Immature natural killer cell (primary cell): ENCODE measurements at places on chromosomes 3 and 15. TPM values are rescaled to one million over a fixed set of nuclear protein-coding genes. Genes with fewer than 3 reads are reported as not detected.

GRCh38 chr3:134180761-134181160 lies 69.9 kb downstream of the RYK start:
- H3K4me1 ChIP-seq, result no peaks in the 10 kb centered on the region
- no peak overlapping the region for H3K4me3 ChIP-seq
- H3K27me3 ChIP-seq, result no peaks in the 10 kb centered on the region
- DNase-seq, result no peak

GRCh38 chr3:62211675-62212429 lies 161.5 kb downstream of the FEZF2 start:
- no peaks in the 10 kb centered on the region for H3K4me1 ChIP-seq
- no peak overlapping the region for H3K4me3 ChIP-seq
- no peak overlapping the region for H3K27ac ChIP-seq
- DNase-seq, result no peak
- no peaks in the 10 kb centered on the region for H3K36me3 ChIP-seq

DNA sequence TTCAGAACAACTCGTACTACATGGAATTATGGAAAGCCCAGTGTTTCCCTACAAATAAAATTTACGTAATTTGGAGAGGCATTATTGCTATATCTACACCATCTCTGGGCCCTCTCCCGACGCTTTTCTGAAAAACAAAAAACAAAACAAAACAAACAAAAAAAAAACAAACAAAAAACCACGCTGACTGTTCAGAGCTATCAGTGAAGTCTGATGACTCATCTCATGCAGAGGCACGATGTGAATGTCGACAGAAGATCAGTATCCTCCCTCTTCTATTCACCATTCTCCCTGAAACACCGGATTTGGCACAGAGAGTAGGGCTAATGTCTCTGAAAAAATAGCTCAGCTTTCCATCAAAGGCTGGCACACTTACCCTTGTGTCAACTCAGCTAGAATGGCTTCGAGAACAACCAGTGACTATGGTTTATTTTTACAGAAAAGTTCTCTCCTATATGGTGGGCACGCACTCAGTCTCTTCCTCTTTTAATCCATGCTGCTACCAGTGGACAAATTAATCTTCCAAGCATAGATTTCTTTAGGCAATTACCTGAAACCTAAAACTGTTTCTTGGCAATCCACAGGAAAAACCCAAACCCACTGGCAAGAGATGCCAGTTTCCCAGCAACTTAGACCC lies 1.5 kb downstream of the CRBN start:
- no peaks in the 10 kb centered on the region for H3K27me3 ChIP-seq
- peak overlapping the region; percentile 98 for H3K27ac ChIP-seq
- H3K4me1 ChIP-seq, result peaks cover 63% of the 10 kb centered on the region

DNA sequence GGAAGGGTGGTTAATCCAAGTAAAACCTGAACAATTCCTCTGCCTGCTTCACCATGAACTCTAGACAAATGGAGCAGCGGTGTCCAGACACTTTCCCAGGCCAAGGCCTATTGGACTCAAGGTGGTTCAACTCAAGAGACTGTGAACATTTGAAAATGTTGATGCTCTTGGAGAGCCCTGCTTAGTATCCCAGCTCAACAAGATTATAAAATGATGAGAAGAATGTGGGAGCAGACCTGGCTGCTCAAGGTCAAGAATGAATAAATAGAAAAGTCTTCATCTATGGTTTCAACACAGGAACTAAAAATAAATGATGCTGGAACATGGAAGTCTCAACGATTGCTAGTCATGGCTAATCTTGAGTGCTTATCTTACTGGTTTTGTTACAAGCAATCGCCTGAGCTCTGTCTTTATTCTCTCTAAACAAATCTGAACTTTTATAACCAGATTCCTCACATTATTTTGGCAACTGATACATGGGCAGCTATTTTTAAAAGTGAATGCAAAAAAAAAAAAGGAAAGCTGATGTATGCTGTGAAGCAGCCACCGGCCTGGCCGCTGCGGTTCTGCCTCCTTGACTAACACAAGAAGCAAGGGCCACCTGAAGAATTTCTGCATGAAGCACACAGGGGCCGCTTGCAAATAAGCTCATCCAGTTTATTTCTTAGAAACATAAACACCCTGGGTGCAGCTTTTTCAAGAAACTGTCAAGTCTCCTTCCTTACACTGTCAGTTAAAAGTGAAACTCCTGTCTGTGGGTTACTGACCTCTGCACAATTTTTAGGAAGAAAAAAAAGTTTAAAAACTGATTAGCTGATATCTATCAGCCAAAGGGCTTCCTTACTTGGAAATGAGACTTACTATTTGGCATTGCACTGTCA lies 120.1 kb upstream of the ARHGEF3 start:
- H3K4me3 ChIP-seq, result peak overlapping the region; percentile 79
- DNase-seq, result peak; percentile 19
- peaks cover 65% of the 10 kb centered on the region for H3K4me1 ChIP-seq
- H3K27ac ChIP-seq, result peak overlapping the region; percentile 95

GRCh38 chr15:67097930-67098740 lies 32.7 kb downstream of the SMAD3 start:
- DNase-seq, result no peak
- H3K36me3 ChIP-seq, result no peaks in the 10 kb centered on the region
- peaks cover 11% of the 10 kb centered on the region for H3K27me3 ChIP-seq
- H3K4me3 ChIP-seq, result peak overlapping the region; percentile 71
- H3K4me1 ChIP-seq, result peaks cover 63% of the 10 kb centered on the region

DNA sequence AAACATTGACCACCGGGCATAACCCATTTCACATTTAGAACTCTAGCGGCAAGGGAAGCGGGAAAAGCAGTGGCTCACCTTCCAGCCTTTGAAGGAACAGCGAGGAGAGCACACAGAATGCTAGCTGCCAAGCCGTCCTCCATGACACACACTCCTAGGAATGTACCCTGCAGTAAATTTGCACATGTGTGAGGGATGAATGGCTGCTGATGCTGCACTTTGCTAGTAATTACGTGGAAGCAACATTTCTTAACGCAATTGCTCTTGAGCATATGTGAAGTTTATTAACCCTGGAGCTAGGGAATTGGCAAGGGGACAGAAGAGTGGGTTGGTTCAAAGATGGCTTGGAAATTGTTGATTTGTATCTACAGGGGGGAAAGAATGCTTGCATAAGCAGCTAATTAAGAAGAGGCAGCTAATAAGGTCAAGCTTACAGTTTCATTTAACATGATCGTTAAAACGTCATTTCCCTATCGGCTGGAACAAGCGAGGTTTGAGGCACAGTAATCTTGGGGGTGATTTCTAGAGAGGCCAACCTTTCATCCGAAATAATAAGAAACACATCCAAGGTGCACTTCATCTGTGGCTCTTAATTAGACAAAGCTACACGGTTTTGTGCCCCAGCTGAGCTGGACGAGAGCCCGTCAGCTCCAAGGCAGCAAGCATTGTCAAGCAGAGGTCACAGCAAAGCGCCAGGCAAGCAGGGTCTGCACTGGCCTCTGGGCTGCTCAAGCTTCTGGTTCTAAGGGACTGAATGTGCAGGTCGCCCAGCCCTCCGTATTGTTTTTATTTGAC lies 123.4 kb downstream of the CHSY1 start:
- no peaks in the 10 kb centered on the region for H3K27me3 ChIP-seq
- H3K27ac ChIP-seq, result peak overlapping the region; percentile 91
- peak overlapping the region; percentile 39 for H3K4me3 ChIP-seq
- no peaks in the 10 kb centered on the region for H3K36me3 ChIP-seq
- peaks cover 53% of the 10 kb centered on the region for H3K4me1 ChIP-seq

DNA sequence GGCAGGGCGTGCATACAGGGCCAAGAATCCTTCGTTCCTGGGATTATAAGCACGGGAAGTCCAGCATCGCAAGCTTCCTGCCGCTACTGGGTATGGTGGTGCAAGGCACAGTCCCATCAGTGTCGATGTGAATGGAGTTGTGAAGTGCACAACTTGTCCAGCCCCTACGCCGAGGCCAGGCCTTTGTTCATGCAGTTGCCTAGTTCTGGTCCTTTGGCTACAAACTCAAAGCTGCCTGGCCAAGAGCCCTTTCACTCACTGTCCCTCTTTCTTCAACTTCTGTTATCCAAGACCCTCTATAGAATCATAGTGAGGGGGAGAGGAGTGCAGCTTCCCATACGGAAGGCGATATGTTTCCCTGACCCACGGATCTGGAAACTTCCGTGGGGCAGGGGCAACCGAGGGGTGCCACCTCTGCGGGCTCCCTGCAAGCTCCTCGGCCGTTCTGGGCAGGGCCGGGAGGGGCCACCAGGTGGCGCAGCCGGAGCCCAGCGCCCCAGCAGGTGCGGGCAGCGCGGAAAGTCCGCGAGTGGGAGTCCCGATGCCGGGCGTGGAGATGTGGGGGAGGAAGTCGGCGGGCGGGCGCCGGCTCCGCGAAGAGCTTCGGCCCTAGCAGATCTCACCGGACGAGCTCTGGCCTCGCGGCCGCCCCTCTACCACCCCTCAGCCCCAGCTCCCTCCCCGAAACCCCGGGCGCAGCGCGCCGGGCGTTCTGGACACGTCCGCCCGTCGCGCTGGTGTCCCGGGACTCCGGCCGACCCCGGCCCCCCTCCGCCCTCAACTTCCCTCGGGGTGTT lies 693 bp downstream of the RASGRP1 start:
- H3K27ac ChIP-seq, result peak overlapping the region; percentile 85
- H3K4me3 ChIP-seq, result peak overlapping the region; percentile 97
- peaks cover 6% of the 10 kb centered on the region for H3K27me3 ChIP-seq
- DNase-seq, result peak; percentile 85
- peaks cover 80% of the 10 kb centered on the region for H3K4me1 ChIP-seq
- H3K36me3 ChIP-seq, result peaks cover 7% of the 10 kb centered on the region

DNA sequence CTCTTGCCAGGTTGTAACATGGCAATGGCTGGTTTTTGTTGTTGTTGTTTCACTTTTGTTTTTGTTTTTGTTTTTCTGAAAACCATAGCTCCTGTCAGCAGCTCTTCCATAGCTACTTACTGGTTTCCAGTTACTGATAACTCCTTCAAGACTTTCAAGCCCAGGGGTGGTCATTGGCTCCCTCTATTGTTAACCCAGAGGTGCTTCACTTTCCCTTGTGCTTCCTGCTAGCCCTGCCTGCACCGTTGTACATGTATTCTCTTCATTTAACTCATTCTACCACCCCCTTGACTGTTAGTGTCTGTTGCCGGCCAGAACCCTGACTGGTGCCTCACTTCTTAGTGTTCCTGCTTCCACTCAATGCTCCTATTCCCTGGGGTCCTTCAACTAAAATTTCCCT lies 4.2 kb upstream of the TRAT1 start:
- peaks cover 10% of the 10 kb centered on the region for H3K4me1 ChIP-seq
- H3K27ac ChIP-seq, result no peak overlapping the region
- H3K36me3 ChIP-seq, result no peaks in the 10 kb centered on the region
- H3K27me3 ChIP-seq, result peaks cover 5% of the 10 kb centered on the region
- no peak overlapping the region for H3K4me3 ChIP-seq
- DNase-seq, result peak; percentile 36

The SLC12A1 gene
- not detected for polyA plus RNA-seq

The BLM gene
- 10.0 TPM for polyA plus RNA-seq

The TRH gene
- polyA plus RNA-seq, result not detected

GRCh38 chr3:141853629-141854168 lies 22.7 kb upstream of the ATP1B3 start:
- H3K27ac ChIP-seq, result no peak overlapping the region
- H3K4me3 ChIP-seq, result no peak overlapping the region
- H3K27me3 ChIP-seq, result peaks cover 2% of the 10 kb centered on the region
- no peak for DNase-seq

DNA sequence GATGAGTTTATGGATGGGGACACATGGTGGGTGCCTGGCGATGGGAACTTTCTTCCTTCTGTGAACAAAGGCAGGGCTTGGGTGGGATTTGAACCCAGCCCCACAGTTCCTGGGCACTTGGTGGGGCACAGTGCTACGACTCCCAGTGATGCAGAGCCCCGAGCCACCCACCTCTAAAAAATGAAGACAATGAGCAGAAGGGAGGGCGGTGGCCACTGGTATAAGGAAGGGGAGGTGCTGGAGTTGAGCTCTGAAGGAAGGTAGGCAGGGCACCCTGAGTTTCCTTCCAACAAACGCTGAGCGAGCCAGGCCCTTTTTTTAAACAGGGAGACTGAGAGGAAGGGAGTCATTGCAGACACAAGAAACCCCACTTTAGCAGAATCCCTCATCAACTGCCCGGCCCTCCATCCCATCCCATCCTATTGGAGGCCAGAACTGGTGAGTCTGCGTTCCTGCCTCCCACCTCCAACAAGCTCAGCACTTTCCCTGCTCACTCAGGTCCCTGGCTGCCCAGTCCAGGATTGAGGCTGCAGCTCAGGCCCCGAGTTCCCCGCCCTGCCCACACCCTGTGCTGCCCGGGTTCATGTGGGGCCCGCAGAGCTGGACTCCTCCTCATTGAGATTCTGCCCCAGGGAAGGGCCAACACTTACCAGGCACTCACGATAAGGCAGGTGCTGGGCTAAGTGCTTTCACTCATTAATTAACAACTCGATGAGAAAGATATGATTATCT lies 57.3 kb downstream of the LINGO1 start:
- H3K27me3 ChIP-seq, result no peaks in the 10 kb centered on the region
- H3K36me3 ChIP-seq, result no peaks in the 10 kb centered on the region
- H3K4me3 ChIP-seq, result no peak overlapping the region
- DNase-seq, result no peak

The EFCC1 gene
- 0.58 TPM for polyA plus RNA-seq

DNA sequence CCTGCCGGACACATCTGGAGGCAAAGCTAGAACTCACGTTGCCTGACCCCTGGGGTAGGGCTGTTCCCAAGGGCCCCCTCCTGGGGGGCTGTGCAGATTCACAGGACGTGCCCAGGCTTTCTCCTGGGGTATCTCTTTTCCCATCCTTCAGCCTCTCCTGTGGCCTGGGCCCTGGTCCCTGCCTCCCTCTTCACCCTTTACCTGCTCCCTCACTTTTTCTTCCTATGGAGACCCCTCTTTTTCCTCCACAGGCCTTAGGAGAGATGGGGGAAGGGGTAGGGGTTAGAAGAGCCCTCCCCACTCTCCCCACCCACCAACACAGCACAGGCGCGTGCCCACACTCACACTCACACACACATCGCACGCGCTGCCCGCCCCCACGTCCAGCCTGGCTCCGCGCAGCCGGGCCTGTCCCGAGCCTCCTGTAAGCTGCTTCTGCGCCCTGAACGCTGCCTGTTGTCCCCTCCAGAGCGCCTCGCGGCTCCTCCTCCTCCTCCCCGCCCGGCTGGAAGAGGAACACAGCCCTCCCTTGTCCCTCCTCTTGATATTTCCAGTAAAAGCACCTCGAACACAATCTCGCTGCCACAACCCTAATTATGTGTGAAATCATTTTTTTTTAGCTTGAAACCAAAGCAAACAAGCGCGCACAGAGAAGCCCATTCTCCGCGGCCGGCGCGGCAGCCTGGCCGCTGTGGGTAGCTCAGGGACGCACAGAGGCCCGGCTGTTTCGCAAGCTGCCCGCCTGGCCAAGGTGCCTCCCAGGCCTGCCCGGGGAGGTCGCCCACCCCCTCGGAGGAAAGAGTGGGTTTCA lies 33.9 kb upstream of the ACAN start:
- no peaks in the 10 kb centered on the region for H3K4me1 ChIP-seq
- no peak for DNase-seq
- H3K27me3 ChIP-seq, result peaks cover 6% of the 10 kb centered on the region
- H3K4me3 ChIP-seq, result no peak overlapping the region

- H3K27ac ChIP-seq, result no peak overlapping the region
- H3K4me3 ChIP-seq, result no peak overlapping the region
- H3K4me1 ChIP-seq, result no peaks in the 10 kb centered on the region
- H3K27me3 ChIP-seq, result peaks cover 10% of the 10 kb centered on the region
Measured at GRCh38 chr15:74977599-74977998, 17.8 kb upstream of the SCAMP5 start.

The STARD5 gene
- 1.7 TPM for polyA plus RNA-seq
